ENCODE measurements at places on chromosomes 2 and 18. TPM values are rescaled to one million over a fixed set of nuclear protein-coding genes. Genes with fewer than 3 reads are reported as not detected.

DNA sequence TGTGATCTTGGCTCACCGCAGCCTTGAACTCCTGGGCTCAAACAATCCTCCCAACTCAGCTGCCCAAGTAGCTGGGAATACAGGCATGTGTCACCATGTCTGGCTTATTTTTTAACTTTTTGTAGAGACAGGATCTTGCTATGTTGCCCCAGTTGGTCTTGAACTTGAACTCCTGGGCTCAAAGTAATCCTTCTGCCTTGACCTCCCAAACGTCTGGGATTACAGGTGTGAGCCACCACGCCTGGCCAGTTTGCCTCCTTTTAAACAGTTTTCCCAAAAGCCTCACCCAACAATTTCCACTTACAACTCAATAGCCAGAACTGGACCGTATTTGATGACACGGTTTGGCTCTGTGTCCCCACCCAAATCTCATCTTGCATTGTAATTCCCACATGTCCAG is 300.9 kb upstream of the STON1 start:
- H3K27ac ChIP-seq, result no peak overlapping the region
- no peaks in the 10 kb centered on the region for H3K4me1 ChIP-seq
- H3K27me3 ChIP-seq, result no peaks in the 10 kb centered on the region

DNA sequence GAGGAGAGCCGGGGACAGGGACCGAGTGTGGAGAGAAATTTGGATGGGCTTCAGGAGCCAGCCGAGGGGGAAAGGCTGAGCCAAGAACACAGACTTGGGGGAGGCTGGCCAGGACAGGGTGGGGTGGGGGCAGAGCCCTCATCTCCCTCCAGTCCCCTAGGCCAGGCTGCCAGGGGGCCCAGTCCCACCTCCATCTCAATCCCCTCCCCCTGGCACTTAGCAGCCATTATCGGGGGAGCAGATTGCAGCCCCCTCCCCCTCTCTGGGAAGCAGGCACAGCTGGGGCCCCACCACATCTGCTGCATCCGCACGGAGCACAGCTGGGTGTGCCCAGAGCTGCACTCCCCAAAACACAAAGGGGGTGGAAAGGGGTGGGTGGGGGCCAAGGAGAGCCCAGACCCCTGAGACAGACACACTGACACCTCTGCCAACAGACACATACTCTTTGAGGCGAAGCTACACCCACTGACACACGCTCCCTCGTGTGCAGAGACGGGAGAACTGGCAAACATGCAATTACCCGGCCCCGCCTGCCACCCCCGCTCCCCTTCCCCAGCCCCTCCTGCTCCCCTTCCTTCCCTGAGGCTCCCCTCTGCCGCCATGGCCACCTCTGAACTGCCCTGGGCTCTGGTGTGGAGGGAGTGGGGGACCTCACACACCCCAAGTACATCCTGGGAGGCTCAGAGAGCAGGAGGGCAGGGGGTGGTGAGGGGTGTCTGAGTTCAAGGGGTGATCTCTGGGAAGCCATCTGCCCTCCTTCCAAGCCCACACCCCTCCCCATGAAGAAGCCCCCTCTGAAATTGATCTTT is 5.1 kb upstream of the ASIC4 start:
- H3K27me3 ChIP-seq, result peaks cover 14% of the 10 kb centered on the region
- H3K4me1 ChIP-seq, result peaks cover 35% of the 10 kb centered on the region
- H3K4me3 ChIP-seq, result peak overlapping the region; percentile 79
- peaks cover 18% of the 10 kb centered on the region for H3K36me3 ChIP-seq

GRCh38 chr18:79903071-79903635 is 48.3 kb downstream of the SLC66A2 start:
- no peaks in the 10 kb centered on the region for H3K4me1 ChIP-seq
- DNase-seq, result no peak
- no peak overlapping the region for H3K4me3 ChIP-seq
- peaks cover 13% of the 10 kb centered on the region for H3K27me3 ChIP-seq
- H3K27ac ChIP-seq, result no peak overlapping the region
- H3K36me3 ChIP-seq, result peaks cover 43% of the 10 kb centered on the region

DNA sequence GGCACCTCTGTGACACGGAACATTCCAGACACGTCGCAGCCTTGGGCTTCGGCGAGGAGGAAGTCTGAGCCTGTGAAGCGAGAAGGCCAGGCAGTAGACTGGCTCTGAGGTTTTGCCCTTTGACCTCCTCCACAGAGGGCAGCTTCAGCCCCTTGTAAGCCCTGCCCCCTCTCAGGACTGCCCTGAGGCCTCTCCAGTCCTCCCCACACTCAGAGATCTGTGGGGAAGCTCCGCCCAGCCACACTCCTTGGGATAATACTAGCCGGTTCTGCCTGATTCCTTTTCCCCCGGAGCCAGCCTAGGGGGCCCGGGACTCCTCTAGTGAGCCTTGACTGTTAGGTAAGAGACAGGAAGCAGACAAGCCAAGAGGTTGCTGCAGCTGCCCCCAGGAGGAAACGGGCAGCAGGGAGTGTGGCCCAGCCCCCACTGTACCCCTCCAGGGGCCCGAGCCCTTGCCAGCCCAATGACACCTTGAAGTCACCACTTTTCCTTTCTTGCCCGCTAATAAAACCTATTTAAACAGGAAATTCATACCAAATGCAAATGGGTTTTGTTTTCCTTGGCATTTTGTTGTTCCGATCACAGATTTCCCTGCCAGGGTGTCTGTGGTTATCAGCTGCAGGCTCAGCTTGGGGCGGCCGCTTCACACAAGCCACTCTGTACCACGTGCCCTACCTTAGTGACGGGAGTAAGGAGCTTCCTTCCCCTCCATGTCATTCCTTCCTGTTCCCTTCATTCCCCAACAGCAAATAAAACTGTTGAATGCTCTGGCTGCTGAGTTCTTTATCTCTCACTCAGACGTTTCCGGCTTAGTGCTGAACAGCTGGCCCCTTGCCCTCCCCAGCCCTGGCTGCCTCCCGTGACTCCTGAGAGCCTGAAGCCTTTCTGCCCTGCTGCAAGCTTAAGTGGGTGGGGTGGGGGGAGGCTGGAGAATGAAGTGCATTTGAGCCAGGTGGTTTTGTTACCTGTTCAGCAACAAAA is 124.7 kb downstream of the CABLES1 start:
- peaks cover 6% of the 10 kb centered on the region for H3K27me3 ChIP-seq
- H3K4me1 ChIP-seq, result peaks cover 51% of the 10 kb centered on the region
- H3K36me3 ChIP-seq, result peaks cover 24% of the 10 kb centered on the region
- DNase-seq, result peak; percentile 81
- H3K4me3 ChIP-seq, result peak overlapping the region; percentile 56

DNA sequence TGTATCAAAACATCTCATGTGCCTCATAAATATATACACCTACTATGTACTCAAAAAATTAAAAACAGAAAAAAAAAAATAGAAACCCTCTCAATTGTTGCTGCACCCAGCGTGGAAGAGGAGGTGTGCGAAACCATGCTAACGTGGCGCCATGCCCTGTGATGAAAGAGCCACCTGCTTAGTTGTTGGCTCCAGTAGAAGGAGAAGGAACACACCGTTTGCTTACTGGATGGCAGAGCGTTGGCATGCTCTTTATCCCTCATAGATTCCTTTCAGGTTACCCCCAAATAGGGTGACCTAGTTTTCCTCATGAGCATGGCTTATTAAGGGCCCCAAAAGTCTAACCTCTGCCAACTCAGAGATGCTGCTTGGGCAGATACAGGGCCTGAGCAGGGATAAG is 332.1 kb downstream of the AGAP1 start:
- peaks cover 21% of the 10 kb centered on the region for H3K36me3 ChIP-seq
- H3K4me1 ChIP-seq, result no peaks in the 10 kb centered on the region
- peaks cover 2% of the 10 kb centered on the region for H3K27me3 ChIP-seq
- H3K27ac ChIP-seq, result no peak overlapping the region
- H3K4me3 ChIP-seq, result no peak overlapping the region

DNA sequence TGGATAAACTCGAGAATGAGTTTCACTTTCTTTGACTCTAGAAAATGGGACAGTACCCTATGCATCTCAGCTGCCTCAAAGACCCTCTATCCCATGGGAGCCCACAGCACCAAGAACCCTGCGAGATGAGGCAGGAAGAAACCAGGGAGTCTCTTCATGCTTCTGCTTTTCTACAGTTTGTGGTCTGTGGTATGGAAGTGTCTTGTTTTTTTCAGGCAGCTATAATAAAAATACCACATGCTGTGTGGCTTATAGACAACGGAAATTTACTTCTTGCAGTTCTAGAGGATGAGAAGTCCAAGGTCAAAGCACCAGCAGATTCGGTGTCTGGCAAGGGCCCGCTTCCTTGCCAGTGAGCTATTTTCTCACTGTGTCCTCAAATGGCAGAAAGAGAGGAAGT is 257.9 kb downstream of the SUCLG1 start:
- H3K27ac ChIP-seq, result no peak overlapping the region
- no peaks in the 10 kb centered on the region for H3K36me3 ChIP-seq
- no peak overlapping the region for H3K4me3 ChIP-seq
- H3K27me3 ChIP-seq, result no peaks in the 10 kb centered on the region
- peaks cover 6% of the 10 kb centered on the region for H3K4me1 ChIP-seq

GRCh38 chr2:71941726-71942525 is 205.7 kb downstream of the CYP26B1 start:
- no peak overlapping the region for H3K4me3 ChIP-seq
- peaks cover 11% of the 10 kb centered on the region for H3K27me3 ChIP-seq
- no peaks in the 10 kb centered on the region for H3K36me3 ChIP-seq
- no peak for DNase-seq

GRCh38 chr2:186891185-186891621 is 42.2 kb upstream of the ZSWIM2 start:
- H3K4me1 ChIP-seq, result peaks cover 17% of the 10 kb centered on the region
- H3K4me3 ChIP-seq, result no peak overlapping the region
- peaks cover 6% of the 10 kb centered on the region for H3K36me3 ChIP-seq
- no peaks in the 10 kb centered on the region for H3K27me3 ChIP-seq

DNA sequence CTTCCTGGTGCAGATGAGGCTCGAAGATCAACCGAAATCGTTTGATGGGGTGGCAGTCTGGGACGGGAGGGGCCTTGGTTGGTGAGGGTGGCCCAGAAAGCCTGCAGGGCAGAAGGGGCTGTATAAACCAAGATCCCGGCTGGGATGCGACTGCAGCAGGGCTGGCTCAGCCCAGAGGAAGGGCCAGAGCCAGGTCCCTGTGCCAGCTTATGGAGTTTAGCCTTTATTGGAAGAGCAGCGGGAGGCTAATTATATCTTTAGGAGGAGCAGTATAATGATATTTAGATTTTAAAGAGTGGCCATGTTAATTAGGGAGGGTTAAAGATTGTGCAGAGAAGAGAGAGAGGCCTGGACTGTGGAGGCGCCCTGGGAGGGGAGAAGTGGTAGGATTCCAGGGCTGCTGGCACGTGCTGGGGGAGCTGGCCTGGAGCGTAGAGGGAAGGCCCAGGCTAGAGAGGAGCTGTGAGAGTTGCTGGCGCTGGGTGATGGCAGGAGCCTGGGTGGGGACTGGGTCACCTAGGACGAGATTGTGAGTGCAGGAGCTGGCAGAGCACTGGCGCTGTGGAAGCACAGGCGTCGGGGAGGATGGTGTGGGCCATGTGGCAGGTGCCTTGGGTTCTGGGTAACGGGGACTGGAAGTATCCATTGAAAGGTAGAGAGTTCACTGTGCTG is 25.1 kb downstream of the TRAF3IP1 start:
- H3K27me3 ChIP-seq, result peaks cover 1% of the 10 kb centered on the region
- H3K4me1 ChIP-seq, result no peaks in the 10 kb centered on the region
- H3K27ac ChIP-seq, result no peak overlapping the region
- no peak overlapping the region for H3K4me3 ChIP-seq

GRCh38 chr2:215899141-215900074 is 113.9 kb downstream of the MREG start:
- no peaks in the 10 kb centered on the region for H3K36me3 ChIP-seq
- H3K27ac ChIP-seq, result no peak overlapping the region
- peaks cover 19% of the 10 kb centered on the region for H3K4me1 ChIP-seq
- DNase-seq, result no peak
- no peak overlapping the region for H3K4me3 ChIP-seq
- peaks cover 10% of the 10 kb centered on the region for H3K27me3 ChIP-seq

- H3K4me1 ChIP-seq, result peaks cover 8% of the 10 kb centered on the region
Observed at GRCh38 chr18:48488388-48488850, 50.4 kb upstream of the CTIF start.

DNA sequence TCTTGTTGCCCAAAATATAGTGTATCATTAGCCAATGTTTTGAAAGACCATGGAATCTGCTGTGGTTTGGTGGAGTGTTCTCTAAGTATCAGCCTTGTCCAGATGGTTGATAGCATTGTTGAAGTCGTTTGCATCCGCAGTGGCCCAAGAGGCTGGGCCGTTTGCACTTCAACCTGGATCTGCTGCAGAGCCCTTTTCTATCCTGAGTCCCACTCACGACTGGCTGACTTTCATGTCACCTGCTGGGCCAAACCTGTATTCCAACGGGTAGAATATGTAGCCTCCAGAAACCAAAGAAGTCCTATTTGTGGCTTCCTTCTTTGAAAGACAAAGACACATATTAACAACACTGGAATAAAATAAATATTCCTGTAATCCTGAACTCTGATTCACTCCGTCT is 1154.1 kb downstream of the RPIA start:
- no peak for DNase-seq
- peaks cover 2% of the 10 kb centered on the region for H3K27me3 ChIP-seq
- H3K36me3 ChIP-seq, result peaks cover 13% of the 10 kb centered on the region
- H3K4me1 ChIP-seq, result no peaks in the 10 kb centered on the region
- H3K27ac ChIP-seq, result no peak overlapping the region
- H3K4me3 ChIP-seq, result no peak overlapping the region

- no peak overlapping the region for H3K4me3 ChIP-seq
- H3K36me3 ChIP-seq, result peaks cover 33% of the 10 kb centered on the region
- H3K27ac ChIP-seq, result no peak overlapping the region
- no peaks in the 10 kb centered on the region for H3K4me1 ChIP-seq
Observed at GRCh38 chr2:238030422-238031155, 30.2 kb upstream of the SCLY start.

DNA sequence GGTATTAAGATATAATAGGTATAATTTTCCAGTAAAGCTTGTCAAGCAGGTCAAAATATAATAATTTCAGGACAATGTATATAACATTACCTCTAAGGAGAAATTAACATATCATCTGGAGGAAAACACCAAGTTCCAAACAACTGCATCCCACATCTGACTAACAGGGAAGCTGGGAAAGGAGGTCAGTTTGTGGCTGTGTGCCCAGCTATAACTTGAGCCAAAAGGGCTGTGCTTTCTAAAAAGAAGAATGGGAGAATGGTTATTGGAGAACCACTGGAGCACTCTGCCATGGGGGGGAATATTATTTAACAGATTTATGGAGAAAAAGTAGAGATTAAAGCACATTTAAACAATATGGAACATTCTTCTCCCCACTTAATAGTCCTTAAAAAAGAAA is 390.6 kb upstream of the PKDCC start:
- DNase-seq, result no peak
- no peak overlapping the region for H3K4me3 ChIP-seq
- H3K27ac ChIP-seq, result no peak overlapping the region
- H3K36me3 ChIP-seq, result no peaks in the 10 kb centered on the region
- no peaks in the 10 kb centered on the region for H3K4me1 ChIP-seq

GRCh38 chr2:41992671-41993434 is 55.0 kb upstream of the PKDCC start:
- no peak overlapping the region for H3K27ac ChIP-seq
- H3K4me1 ChIP-seq, result peaks cover 29% of the 10 kb centered on the region
- no peak overlapping the region for H3K4me3 ChIP-seq
- H3K36me3 ChIP-seq, result peaks cover 3% of the 10 kb centered on the region

GRCh38 chr2:46136953-46137352 is 160.3 kb upstream of the EPAS1 start:
- no peak overlapping the region for H3K27ac ChIP-seq
- no peaks in the 10 kb centered on the region for H3K27me3 ChIP-seq
- H3K4me3 ChIP-seq, result no peak overlapping the region
- no peak for DNase-seq
- H3K36me3 ChIP-seq, result no peaks in the 10 kb centered on the region

Gene UGT1A4
- total RNA-seq, result not detected

Gene IGFBP2
- total RNA-seq, result 1,170 TPM

Gene IL1RN
- total RNA-seq, result not detected

Gene AGBL5
- total RNA-seq, result 32.5 TPM

Gene SERPINB4
- 0.41 TPM for total RNA-seq

Gene TRIM43
- total RNA-seq, result not detected

Gene IL36G
- total RNA-seq, result not detected

Gene PIEZO2
- total RNA-seq, result 8.4 TPM

Gene TNFAIP6
- not detected for total RNA-seq
